ENCODE measurements at places on chromosomes 16 and 17.

GRCh38 chr16:9049241-9049640 lies 42.2 kb upstream of the HAPSTR1 start:
- no peak for DNase-seq

DNA sequence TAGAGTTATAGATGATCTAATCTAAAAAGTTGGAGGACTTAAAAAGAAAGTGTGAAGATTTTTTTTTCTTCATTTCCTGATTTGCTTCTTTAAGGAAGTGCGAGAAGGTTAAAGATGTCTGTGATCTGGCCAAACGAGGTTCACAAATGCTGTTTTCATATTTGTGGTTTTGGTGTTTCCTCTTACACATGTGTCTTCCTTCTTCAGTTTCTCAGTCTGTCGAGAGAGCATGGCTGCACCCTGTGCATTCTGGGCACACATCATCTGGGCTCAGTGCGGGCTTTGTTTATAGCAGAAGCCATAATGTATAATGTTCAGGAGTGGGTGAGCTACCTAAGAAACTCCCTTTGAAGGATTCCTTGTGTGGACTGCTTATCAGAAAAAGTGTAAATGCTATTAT lies 260.4 kb upstream of the TBX2 start:
- DNase-seq, result peak; percentile 76

DNA sequence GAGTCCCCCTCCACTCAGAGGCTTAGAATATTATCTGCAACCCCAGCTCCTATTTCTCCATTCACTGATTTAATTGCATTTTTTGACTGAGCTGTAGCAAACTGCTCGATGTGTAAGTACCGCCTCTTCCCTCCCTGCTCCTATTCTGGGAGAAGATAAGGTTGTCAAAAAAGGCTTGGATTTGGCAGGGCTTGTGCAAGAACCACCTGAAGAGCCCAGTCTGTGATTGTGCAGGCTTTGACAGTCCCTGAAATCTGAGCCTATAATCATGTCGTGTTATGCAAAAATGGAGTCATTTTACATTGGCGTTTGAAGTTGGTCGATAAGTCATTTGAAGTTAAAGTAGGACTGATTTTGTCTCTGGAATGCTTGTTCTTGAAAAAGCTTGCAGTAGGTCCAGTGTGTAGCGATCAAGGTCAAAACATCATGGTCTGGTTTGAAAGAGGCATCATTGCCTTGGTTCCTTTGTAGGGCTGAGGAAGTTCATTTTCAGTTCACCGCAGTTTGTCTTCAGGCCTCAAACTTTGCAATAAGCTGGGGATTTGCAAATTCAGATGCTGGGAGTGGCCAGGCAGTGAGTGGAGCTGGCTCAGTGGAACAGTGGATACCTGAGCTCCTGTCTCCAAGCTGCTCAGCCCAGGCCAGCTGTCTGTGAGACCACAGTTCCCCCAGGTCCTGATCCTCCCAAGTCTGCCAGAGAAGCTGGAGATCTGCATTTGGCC lies 68.8 kb downstream of the KATNIP start:
- DNase-seq, result no peak

GRCh38 chr17:27530764-27531391 lies 74.6 kb downstream of the KSR1 start:
- DNase-seq, result no peak

DNA sequence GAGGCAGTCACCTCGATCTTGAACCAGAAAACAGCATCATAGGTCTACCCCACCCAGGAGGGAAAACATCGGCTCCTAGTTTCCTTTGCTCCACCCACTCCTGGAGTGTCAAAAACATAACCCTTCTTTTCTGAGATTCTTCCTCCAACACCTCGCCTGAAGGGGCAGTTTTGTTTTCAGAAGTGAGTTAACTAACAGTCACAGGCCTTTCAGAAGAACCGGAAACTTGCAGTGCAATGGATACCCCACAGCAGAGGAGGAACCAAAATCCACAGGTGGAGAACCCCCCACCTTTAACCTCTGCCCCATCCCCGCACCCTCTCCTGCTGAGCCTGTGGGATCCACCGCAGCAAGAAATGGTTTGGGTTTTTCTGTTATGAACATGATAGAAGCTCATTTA lies 7.8 kb upstream of the TEX2 start:
- peak; percentile 30 for DNase-seq

DNA sequence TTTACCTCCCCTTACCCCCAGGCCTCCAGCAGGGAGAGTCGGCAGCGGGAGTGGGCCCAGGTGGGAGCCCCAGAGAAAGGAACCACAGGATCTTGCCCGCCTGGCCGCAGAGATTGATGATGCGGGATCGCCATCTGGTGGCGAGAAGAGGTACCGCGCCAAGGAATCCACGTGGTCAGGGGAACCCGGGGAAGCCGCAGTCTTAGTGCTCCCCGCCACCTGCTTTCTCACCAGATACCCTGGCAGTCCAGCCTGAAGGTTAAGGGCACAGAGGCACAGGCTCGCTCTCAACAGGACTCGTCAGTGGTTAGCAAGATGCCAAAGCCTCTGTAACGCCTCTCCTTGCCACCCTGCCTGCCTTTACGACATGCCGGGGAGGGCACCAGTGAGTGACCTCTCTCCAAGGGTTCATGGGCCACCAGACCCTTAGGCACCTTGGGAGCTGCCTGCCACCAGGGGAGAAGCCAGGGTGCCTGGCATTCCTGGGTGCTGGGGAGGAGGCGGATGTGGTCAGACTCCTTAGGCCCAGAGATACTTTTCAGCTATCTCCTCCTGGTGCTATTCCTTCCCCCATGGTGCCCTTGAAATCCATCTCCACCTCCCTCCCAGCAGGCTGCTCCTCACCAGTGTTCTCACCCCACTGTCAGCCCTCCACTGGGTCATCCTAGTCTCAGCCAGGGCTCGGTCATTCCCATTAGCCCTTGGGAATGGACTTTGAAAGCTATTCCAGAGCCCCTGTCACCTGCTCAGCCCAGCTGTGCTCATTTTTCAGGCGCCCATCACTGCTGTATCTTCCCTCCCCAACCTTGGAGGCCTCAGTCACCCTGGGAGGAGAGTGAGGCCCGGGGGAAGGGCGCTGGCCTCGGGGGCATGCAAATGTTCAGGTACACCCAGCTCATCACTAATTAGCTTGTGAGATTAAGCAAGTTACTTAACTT lies 5.5 kb upstream of the RHBDF2 start:
- DNase-seq, result peak; percentile 93

GRCh38 chr16:72469932-72470331 lies 298.0 kb upstream of the PMFBP1 start:
- no peak for DNase-seq

DNA sequence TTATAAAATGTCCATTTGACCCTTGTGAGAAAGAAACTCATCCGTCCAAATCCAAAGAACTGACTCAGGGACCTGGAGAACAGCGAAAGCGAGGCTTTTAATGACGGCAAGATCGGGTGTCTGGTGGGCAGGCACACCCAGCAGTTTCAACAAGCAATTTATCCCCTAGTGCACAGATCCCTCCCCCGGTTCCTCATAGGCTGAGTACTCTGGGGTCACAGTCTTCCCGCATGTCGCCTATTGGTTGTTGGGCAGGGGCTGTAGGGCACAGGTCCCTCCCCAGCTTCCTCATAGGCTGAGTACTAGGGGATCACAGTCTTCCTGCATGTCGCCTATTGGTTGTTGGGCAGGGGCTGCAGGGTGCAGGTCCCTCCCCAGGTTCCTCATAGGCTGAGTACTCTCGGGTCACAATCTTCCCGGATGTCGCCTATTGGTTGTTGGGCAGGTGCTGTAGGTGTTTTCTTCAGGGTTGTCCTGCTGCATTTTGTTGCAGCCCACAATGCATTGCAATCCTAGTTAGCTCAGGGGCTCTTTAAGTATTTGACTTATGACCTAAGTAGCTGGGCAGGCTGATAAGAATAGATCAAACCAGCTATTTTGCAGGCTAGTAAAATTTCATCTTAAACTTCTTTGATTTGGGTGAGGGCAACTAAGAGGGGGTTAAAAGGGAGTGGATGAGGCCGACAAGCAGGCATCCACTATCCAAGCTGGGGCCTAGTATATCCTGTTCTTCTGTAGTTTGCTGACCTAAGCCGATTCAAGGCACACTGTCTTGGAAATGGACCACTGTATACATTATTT lies 3.6 kb upstream of the UTS2R start:
- DNase-seq, result peak; percentile 11

- no peak for DNase-seq
These were observed 13.7 kb downstream of the KRABD2 start for GRCh38 chr17:8362651-8363332.
